NCI-H2081 (cell line): ENCODE measurements at places on chromosomes 7 and 10.

DNA sequence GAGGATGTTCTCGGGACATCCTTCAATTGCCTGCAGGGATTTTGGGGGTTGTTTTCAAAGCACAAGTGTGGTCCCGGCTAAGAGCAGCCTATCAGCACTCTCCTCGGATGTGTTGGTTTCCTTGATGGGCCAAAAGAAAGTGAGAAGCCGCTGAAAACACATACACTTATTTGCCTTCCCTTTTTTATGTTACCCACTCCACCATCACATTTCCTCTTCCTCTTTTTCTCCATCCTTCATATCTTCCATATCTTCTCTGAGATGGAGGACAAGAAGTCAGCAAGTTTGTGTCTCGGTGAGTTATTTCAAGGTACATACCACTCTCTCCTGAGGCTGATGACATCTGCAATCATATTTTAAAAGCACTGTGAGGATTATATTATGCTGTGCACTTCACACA is 64.0 kb downstream of the ZNF33B start:
- DNase-seq: no peak

DNA sequence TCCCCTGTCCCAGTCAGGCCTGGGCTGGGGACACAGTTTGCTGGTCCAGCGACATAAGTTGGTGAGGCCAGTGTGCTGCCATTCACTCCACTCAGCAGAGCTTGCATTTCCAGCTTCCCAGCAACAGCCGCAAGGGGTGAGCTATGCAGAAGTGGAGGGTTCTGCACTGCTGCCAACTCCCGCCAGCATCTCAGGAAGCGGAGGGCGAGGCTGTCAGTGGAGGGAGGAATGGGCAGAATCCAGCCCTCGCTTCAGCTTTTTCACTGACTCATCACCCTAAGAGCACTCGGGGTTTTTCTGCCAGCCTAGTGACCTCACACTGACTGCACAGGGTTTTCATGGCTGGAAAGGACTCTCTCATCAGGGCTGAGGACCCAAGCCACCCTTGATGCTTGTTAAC is 625.1 kb upstream of the MKI67 start:
- no peak for DNase-seq

DNA sequence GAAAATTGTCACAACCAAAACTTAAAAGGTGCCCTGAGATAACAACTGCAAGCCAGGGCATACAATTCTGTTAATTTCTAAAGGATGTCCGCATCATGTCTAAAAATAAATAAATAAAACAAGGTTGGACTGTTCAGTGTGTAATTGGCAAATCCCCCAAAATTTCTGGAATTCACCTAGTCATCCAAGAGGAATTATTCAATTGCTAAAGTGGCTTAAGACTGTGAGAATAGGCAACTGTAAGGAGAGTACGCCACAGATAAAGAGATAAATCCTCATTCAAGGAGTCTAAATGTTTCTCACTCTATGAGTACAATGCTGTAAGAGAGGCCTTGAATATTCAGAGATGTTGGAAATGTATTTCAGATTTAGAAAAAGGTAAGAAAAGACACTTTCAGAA is 37.2 kb downstream of the PIK3AP1 start:
- no peak for DNase-seq

DNA sequence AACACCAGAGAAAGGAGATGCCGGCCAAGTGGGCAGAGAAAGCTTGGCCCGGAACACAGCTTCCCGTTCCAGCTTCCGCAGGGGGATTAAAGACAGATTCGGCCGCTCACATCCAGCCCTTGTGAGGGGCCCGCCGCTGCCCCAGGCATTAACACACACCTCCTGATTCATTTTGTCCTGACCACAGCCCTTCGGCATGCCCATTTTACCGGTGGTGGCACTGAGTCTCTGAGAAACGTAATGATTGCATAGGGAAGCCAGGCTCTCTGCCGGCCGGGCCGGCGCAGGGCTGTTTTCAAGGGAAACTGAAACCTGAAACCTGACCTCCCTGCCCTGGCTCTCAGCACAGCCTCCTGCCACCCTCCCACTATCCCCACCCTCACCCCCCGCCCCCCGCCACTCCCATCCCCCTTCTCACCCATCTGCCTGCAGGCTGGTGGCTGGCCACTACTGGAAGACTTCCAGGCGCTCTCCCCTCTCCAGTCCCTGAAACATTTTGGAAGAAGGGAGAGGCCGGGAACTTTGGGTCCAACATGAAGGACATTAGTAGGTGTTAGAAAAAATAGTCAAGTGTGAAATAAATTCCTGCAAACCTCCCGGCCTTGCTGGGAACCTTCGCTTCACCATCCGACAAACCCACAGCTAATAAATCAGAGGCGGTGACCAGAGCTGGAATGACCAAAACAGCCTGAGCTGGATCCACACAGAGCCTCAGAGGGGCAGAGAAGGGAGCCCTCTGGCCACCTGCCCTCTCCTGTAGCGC is 83.5 kb upstream of the CUX1 start:
- no peak for DNase-seq

- peak; percentile 83 for DNase-seq
These were observed at the start of gene PHKG1 for GRCh38 chr7:56092789-56093531. TSS of gene PHKG1 (minus strand) at chr7:56092952. CDS start at chr7:56088941, 4,011 bp downstream.

DNA sequence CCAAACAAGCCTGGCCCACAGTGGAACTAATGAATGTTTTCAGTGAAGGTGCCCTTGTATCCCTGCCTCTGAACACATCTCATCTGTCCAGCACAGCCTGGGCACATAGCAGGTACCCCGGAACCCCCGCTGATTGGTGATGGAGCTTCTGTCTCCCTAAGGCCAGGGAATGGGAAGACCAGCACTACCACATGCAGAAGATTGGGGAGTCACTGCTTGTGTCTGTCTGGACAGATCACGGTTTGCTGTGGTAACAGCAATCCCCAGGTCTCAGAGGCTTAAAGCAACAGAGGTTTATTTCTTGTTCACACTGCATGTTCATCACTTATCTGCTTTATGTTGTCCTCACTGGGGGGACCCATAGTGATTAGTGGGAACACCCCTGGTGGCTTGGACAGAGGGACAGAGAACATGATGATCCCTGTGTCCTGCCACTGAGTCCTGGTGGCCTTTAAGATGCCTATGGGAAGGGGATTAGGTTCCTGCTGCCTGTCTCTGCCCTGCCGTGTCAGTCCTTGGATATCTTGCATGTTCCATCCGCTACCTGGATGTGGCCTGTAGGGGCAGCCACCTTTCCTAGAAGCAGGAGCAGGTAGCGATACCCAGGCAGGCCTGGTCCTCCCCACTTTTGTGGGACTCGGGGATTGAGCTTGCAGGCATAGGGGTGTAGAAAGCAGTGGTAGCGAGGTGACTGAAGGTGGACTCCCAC is 3.6 kb downstream of the TSPAN14 start:
- no peak for DNase-seq

GRCh38 chr7:106052681-106053080 is 59.4 kb downstream of the SYPL1 start:
- DNase-seq: no peak
